ENCODE measurements at places on chromosomes 2 and 18.

- no peak for DNase-seq
Observed at GRCh38 chr2:227351639-227352038, 26.6 kb downstream of the MFF start.

DNA sequence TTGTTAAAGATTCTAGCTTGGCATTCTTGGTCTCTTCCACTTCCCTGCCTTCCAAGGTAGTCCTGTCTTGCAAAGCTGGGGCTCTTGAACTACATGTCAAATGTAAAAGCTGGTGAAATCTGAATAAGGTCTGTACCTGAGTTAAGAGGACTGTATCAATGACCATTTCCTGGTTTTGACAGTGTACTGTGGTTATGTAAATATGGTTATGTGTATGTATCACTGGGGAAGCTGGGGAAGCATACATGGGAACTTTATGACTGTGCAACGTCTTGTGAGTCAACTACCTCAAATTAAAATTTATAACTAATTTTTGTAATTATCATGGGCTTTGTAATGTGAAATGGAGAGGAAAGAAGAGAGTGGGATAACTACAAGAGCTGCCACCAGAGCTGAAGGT, 81.7 kb downstream of the COL4A4 start:
- DNase-seq: no peak

GRCh38 chr2:183244300-183244844, 120.1 kb downstream of the NUP35 start:
- no peak for DNase-seq

- DNase-seq: no peak
Observed at GRCh38 chr2:151262629-151263028, 966 bp upstream of the RBM43 start.

DNA sequence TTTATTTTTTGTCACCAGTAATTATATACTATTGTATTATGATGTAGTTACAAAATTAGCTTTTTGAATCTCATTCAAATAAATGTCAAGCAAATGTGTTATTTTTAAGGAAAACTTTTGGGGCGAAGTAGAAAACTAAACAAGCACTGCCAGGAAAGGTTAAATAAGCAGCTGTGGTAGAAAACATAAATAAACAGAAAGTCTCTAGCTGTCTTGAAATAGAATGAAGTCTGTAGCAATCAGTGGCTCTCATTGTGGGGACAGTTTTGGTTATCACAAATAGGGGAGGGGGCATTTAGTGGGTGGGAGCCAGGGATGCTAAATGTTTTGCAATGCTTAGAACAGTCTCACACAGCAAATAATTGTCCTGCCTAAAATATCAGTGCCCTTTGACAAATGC, 3.4 kb downstream of the INSIG2 start:
- no peak for DNase-seq

DNA sequence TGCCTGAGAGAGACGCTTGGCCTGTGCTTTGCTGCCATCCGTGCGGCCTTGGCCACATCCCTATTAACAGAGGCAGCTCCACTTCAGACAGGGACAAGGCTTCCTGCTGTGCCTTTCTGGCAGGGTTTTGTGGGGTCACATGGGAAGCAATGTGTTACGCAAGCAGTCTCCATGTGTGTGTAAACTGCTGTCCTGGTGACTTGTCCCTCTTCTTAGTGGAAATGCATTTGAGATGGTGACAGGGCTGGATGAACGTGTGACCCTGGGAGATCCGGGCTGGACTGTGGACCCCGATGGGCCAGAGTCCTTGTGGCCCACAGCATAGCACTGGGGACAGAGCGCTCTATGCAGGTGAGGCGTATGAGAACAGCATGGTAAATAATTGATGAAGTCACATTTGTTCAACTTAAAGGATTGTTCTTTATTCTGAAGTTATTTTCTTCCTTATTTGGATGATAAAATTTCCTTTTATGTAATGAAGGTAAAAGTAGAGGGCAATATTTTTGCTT, 23.2 kb downstream of the ASB1 start:
- DNase-seq: no peak

All from NT2/D1 (cell line).